ENCODE measurements at places on chromosomes 3 and 15.

DNA sequence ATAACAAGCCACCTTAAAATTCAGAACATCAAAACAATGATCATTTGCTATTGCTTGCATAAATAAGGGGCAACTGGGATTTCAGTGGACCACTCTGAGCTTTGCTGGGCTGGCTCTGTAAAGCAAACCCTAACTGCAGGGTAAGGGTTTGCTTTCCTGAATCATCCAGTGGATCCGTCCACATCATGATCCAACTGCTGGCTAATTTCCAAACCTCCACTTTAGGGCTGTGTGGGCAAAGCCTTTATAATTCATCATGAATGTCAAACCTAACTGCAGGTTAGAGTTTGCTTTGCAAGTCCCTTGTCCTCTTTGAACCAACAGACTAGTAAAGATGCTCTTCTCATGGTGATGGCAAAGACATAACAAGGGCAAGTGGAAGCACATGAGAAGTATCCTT, 76.1 kb downstream of the SYNPR start:
- no peak for DNase-seq

DNA sequence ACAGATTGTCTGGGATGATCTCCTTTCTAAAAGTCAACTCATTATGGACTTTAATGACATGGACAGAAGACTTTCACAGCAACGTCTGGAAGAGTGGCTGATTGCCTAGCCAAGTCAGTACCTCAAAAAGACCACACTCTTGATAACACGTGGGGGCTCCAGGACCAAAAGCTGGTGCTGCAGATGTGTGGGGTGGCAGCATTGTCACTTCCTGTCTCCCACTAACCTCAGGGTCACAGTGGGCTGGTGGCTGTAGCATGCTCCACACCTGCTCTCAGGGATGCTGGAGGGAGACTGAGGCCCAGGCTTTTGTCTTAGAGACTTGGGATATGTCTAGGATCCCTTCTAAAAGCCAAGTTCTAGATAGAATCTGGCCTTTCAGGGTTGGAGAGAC, 118.1 kb downstream of the APBA2 start:
- DNase-seq = no peak

- no peak for DNase-seq
These were observed 95.6 kb downstream of the DHX36 start for GRCh38 chr3:154228561-154229216.

DNA sequence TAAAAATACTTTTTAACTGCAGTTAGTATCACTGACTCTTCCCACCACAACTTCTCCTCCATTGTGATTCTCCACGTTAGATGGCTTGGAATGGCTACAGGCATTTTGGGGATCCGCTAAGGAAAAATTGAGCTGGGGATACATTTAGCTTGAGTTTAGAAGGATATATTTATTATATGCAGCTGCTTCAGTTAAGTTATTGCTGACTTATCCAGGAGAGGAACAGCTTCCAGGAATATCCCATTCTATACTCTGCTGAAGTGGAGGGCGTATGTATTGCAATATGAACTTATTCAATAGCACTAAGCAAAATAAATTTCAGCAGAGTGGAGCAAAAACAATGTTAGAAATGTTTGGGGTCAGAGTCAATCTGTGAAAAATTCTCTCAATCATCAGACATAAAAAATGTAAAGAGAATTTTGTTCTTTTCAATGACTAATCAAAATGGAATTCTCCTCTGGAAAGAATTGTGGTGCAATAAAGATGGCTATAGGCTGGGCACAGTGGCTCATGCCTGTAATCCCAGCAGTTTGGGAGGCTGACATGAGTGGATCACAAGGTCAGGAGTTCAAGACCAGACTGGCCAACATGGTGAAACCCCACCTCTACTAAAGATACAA, 84.7 kb downstream of the NCEH1 start:
- peak; percentile 80 for DNase-seq

DNA sequence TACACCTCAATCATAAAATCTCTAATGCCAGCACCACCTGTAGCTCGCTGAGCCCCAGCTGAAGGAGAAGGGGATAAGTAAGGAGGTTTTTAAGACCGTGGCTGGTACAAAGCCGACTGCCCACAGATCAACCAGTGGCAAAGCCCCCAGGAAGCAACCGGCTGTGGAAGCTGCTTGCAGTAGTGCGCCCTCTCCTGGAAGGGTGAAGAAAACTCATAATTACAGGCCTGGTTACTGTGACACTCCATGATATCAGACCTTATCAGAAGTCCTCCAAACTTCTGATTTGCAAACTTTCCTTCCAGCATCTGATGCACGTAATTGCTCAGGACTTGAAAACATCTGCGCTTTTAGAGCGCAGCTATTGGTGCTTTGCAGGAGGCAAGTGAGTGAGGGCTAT, 63.1 kb upstream of the MCTP2 start:
- no peak for DNase-seq

DNA sequence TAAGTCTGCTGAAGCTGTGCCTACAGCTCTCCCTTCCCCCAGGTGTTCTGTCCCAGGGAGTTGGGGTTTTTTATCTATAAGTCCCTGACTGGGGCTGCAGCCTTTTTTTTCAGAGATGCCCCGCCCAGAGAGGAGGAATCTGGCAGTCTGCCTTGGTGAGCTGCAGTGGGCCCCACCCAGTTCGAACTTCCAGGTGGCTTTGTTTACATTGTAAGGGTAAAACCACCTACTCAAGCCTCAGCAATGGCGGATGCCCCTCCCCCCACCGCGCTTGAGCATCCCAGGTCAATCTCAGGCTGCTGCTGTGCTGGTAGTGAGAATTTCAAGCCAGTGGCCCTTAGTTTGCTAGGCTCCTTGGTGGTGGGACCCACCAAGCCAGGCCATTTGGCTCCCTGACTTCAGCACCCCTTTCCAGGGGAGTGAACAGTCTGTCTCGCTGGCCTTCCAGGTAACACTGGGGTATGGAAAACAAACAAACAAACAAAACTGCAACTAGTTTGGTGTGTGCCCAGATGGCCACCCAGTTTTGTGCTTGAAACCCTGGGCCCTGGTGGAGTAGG, 189.4 kb downstream of the MFSD1 start:
- DNase-seq = no peak

DNA sequence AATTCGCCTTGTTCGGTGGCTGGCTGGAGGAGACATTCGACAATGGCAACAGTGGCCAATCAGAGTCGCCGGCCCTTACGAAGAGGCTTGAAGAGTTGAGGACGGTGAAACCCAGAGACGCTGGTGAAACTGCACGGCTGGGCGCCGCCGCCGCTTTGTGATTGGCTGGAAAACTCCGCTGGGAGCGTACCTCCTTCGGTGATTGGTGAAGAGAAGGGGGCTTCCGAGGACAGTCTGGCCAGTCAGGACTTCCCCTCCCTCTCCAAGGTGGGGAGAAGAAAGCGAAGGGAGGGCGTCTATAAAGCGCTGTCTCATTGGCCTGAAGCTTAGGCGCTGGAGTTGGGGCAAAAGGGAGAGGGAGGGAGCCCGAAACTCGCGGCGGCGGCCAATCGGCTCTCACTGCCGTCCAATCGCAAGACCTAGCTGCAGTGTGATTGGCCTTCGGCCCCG, 554 bp upstream of the GSK3B start:
- peak; percentile 100 for DNase-seq

DNA sequence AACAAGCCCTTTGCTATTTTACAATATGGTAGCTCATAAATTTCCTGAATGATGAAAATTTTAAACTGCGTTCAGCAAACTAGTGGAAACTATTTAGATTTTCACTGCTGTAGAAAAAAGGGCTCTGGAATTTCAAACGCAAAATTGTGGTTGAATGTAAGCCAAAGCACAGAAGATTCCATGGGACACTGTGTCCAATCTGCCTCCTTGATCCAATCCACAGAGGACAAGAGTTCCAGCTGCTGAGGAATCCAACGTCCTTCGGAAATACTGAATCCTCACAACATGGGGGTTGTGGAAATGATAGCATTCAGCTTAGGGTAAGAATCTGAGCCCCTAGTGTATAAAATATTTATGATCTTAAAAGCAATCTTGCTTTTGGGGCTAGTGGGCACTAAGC, 161.0 kb downstream of the PLD1 start:
- no peak for DNase-seq

GRCh38 chr15:62833646-62834045, 208.9 kb upstream of the TPM1 start:
- DNase-seq = peak; percentile 50

- DNase-seq = no peak
These were observed at the start of gene CAPN3 for GRCh38 chr15:42359249-42359648. Gene CAPN3 (plus strand): TSS chr15:42359501. CDS start chr15:42359806, 305 bp downstream.

DNA sequence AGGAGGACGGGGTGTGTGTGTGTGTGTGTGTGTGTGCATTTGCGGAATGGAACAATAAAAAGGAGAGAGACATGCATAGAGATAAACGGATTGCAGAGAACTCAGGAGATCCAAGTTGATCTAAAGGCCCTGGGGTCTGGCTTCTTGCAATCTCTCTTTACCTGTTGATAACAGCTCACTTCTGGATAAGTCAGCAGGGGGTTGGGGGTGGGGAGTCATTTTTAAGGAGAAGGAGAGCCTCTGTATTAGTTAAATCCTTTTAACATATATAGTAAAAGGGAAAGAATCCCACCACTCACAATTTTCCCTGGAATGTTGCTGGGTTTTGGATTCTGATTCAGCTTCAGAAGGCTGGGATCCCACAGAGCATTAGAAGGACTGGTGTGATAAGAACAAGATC, 87.5 kb upstream of the MITF start:
- DNase-seq = no peak

DNA sequence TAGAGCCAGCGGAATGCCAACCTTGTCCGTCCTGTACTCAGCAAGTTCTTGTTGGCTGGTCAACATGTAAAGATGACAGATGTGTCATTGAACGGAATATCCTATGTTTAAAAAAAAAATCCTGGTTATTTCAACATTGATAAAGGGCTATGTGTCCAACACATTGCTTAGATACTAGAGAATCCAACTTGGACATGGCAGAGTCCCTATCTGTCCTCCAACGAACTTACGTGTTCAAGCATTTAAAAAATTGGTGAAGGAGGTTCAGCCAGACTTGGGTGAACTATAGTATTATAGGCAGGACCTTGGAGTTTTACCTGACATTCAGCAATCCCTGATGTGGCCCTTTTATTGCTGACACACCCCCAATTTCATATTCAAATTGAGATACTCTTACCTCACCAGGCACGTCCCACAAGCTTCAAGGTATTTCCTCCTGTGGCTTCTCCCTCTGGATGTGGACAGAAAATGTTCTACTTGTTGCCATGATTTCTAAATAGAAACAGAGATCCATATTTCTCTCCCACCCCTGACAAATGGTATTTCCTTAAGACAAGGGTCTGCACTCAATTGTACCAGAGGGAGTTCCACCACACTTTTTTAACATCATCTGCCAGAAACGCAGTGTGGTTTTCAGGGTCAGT, 207.7 kb upstream of the TPM1 start:
- no peak for DNase-seq

DNA sequence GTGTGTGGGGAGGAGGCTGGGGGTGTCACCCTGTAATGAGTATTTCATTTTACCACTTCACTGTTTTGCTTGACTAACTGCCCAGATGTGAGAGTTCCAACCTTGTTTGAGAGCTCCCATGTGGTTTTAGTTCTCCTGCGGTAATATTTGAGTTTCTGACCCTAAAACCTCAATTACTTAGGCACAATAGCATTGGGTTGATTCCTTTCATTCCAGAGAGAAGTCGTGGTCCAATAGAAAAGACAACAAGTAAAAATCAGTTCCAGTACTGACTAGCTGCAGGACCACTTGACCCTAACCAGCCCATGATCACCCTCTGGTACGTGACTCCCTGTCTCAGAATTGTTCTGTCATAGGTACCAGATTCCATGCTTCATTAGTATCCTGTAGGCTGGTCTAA, 630.4 kb downstream of the CADM2 start:
- peak; percentile 72 for DNase-seq

DNA sequence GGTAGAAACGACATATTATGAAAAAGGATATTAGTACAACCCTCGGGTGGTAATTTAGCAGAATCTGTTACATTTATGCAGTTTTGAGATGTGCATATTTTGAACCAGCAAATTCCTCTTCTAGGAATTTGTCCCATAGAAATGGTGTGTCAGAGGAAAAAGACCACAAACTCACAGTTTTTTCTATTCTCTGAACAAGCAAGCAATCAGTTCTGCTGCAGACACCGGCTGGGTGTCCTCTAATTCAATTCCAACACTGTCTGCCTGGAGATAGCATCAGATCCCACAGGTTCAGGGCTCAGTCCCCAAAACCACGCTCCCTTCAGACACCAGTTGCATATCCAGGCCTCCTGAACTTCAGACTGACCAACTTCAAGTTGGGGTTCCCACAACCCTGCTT, 36.4 kb downstream of the APH1B start:
- DNase-seq = no peak

DNA sequence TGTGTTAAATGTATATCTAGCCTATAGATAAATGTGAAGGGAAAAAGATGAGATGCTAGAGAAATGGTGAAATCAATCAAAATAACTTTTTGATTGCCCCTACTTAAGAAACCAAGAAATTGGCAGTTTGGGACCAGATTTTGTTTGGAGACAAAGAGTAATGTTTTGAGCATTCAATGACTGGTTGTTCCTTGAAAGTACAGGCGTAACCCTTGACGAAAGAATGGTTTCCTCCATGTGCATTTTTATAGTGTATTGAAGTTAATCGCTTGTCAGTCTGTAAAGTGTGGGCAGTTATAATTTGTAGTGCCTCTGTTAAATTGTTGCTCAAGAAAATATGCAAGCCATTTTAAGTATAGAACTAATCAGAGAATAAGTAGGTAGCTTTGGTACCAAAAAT, 1.2 kb downstream of the KIF23 start:
- no peak for DNase-seq

DNA sequence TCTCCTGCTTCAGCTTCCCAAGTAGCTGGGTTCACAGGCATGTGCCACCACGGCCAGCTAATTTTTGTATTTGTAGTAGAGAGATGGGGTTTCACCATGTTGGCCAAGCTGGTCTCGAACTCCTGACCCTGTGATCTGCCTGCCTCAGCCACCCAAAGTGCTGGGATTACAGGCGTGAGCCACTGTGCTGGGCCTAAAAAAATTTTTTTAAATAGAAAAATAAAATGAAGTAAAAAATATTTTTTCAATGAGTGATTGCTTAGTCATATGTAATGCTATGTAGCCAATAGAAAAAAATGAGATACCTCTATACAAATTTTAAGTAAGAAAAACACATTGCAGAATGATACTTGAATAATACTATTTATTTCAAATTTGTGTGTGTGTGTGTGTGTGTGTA, 27.9 kb upstream of the SLC30A4 start:
- peak; percentile 29 for DNase-seq

DNA sequence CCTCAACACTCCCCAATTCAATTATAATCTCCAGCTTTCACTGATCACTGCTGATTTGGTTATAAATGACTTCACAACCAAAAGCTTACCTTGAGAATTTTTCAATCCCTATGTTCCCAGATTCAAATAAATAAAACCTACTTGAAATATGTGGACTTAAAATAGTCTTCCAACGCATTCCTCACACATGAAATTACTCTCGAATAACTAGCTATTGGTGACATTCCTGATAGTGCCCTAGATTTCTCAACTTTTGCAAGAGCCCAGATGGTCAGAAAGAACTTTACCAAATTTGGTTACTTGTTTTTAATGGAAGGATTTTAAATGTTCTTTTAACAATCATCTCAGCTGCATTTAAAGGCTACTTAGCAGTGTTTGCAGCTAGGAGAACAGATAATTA, 605.5 kb downstream of the FHIT start:
- DNase-seq = no peak

GRCh38 chr3:86937306-86937791, 53.6 kb downstream of the VGLL3 start:
- DNase-seq = peak; percentile 98
